Right ventricle myocardium inferior (tissue), 1 donor: ENCODE measurements at places on chromosomes 1 and 21.

- DNase-seq = no peak
Observed at GRCh38 chr1:18463984-18464664, 16.6 kb upstream of the KLHDC7A start.

DNA sequence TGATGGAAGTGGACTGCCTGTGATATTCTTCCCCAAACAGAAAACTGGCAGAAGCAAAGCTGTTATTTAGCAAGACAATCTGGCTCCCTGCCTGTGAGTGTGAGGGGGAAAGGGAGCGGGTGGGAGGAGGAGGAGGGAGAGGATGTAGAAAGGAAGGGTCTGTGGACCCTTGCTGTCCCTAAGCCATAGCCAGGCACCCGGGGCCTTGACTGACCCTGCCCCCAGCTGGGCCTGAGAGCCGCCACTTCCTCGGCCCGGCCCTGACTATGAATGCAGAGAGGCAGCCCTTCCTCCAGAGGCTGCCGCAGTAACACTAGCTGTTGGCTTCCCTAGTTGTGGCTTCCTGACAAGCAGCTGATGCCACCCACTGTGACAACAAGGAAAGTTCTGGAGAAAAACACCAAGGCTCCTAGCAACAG is 13.9 kb downstream of the PLA2G2F start:
- no peak for DNase-seq

DNA sequence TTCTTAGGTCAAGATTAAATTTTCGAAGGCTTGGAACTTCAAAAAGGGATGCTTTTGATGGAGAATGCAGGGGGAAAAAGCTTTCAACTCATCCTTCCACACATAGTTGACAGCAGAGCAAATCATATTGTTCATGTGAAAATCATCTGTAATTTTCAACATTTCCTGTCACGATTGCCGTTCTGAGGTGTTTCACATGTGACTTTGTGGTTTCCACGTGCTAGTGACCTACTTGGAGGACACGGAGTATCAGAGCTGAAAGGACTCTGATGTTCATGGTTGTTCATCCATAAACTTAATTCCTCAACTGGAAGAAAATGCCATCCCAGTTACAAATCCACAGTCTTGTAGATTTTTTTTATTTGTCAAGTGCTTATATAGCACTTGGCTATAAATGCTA is 79.1 kb downstream of the ZP4 start:
- DNase-seq = no peak

DNA sequence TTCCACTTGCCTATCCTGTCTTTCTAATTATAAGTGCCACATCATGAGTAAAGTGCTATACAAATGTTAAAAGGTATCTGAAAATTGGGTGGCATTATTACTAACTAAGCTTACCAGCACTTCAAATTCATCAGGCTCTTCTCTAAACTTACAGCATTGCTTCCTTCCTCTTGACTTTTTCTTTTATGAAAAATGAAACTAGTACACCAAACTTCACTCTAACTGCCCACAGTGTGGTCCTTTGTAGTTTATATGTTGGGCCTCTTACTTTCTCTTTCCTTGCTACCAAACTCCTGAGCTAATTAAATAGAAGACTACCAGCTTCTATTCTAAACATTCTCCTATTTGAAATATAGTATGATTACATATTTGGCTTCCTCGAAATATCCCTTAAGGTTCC is 81.8 kb downstream of the NOTCH2 start:
- DNase-seq = no peak

- no peak for DNase-seq
Observed at GRCh38 chr1:169474302-169474995, 11.3 kb downstream of the SLC19A2 start.

DNA sequence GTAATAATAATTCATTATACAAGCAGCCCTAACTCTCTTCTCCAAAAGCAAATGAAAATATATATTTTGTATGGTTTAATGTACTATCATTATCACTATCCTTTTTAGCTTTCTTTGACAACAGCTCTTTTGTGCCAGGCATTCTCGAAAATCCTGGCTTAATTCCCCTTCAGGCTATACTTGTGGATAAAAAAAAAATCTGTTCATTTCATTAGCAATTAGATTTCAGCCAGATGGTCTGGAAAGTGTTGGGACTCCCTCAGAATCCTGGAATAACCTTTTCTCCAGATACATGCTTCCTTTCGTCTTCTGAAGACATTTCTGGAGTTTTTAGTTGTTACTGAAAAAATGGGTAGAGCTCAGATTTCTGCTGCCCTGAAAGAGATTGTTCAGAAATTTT is 83.4 kb upstream of the PLPPR4 start:
- DNase-seq = no peak
